ENCODE measurements at places on chromosomes 1 and 21. TPM values are rescaled to one million over a fixed set of nuclear protein-coding genes. Genes with fewer than 3 reads are reported as not detected.
A peak's percentile ranks its signal among the peaks of the same experiment; 100 is the strongest.

DNA sequence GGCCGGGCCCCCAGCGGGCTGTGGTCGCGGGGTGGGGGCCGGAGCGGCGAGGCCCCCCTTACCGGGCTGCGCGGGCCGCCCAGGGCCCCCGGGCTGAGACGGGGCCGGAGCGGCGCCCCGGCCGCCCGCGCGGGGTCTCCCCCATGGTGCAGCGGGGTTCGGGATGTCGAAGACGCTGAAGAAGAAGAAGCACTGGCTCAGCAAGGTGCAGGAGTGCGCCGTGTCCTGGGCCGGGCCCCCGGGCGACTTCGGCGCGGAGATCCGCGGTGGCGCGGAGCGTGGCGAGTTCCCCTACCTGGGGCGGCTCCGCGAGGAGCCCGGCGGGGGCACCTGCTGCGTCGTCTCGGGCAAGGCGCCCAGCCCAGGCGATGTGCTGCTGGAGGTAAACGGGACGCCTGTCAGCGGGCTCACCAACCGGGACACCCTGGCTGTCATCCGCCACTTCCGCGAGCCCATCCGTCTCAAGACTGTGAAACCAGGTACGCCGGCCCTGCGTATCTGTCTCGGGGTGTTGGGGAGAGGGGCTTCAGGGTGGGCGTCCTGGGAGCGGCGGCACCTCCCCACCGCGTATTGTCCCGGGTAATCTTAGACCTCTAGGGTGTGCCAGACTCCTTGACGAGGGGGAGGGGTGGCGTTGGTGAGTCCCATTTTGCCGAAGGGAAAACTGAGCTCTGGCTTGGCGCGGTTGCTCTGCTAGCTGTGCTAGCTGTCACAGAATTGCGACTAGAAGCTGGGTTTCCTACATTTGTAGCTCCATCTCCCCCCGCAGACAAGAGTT, 745 bp downstream of the MAGI3 start:
- peak; percentile 91 for DNase-seq

DNA sequence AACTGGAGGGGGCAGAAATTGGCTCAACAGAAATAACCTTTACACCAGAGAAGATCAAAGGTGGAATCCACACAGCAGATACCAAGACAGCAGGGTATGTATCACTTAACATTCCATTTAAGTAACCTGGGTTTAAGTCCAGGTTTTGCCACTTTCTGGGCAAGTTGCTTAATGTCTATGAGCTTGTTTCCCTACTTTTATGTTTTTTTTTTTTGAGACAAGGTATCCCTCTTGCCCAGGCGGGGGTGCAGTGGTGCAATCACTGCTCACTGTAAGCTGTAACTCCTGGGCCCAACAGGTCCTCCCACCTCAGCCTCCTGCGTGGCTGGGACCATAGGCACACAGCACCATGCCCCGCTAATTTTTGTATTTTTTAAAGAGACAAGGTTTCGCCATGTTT, 2.2 kb downstream of the RTCA start:
- no peak for DNase-seq

DNA sequence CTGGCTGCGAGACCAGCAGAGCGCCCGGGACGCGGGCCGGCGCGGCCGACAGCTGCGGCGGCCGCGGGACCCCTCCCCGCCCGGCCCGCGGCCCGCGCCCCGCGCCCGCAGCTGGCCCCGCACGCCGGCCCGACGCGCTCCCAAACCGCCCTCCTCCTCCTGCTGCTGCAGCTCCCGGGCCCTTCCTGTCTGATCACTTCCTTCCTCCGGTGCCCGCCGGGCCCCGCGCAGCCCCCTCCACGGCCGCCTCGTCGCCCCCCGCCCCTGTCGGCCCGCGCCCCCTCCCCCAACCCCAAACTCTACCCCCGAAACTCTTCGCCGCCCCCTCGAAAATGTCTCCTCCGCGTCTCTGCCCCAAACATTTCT, 594 bp downstream of the LUZP1 start:
- DNase-seq: peak; percentile 49

Gene LIPI
- not detected for total RNA-seq

DNA sequence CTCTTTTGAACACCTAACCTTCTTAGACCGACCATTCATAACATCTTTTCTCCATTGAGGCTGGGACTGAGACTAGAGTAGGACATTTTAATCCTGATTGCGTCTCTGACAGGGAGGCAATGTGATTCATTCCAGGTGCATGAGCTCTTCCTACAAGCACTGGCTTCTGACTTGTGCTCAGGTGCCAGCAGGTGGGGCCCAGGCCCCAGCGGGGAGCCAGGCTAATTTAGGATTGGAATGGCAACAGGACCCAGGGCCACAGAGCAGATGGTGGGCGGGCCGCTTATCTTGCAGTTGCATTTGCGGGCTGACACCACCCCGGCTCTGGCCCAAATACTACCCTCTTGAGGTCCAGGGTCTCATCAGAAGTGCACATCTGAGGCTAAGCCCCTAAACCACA, 4.1 kb downstream of the GPA33 start:
- no peak for DNase-seq

- peak; percentile 86 for DNase-seq
Observed at GRCh38 chr1:30684881-30685795, 38.2 kb downstream of the MATN1 start.

DNA sequence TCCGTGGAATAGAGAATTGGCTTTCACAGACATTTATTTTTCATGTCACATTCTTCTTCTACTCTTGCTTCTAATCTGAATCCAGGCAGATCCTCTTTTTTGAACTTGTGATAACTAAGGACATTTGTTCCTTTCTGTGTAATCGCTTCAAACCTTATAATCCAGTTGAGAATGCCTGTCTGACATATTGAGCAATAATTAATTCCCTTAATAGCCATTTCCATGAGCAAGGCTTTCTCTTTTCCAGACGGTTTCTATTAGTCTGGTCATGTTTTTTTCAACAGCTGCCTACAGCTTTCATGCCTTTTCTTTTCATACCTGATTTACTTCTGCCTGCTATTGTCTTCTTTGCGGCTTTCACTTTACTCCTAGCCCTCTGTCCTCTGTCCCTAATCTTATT, 163.4 kb downstream of the CYYR1 start:
- DNase-seq: no peak

DNA sequence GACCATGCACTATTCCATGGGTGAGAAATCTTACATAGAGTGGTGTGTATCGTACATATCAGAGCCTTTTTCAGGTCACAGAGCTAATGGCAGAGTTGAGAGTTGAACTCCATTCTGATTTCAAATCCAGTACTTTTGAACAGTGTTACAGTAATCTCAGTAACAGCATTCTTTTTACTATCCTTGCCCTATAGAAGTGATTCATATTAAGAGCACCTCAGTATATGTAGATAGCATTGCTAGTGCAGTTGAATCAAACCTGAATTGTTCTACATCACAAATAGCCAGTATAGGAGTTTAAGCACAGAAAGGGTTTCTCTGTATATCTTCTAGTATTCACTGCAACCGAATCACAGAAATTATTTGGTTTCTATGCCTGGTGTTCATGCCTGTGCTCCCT, 11.4 kb upstream of the GBP6 start:
- no peak for DNase-seq

GRCh38 chr1:74523873-74524480, 11.6 kb upstream of the LRRC53 start:
- DNase-seq: no peak

All from upper lobe of left lung (tissue), 6 donors.